GF-D8 (cell line): ENCODE measurements at places on chromosomes 2 and 18.

DNA sequence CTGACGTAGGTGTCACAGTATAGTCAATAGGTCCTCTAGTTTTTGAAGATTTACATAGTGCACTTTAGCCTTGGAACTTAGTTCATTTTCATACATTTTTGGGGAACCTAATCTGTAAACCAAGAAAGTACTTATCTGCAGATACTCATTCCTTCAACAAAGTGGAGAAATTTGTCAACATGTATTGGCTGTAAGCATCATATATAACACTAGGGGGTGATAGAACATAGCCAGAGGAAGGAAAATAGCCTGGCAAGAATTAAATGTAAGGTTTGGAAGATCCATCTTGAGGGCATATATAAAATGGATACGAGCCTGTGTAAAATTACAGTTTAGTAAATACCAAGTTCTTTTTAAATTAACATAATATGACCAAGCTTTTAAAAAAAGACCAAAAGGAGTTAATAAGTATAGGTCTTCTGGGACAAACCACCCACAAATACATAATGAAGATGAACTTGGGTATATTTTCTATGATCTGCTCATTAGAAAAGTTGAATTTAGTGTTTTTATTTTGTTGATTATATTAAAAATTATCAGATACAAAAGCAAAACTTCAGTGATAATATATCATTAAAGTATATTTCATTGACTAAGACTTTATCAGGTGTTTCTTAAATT is 18.2 kb downstream of the RPL37A start:
- no peak for DNase-seq

DNA sequence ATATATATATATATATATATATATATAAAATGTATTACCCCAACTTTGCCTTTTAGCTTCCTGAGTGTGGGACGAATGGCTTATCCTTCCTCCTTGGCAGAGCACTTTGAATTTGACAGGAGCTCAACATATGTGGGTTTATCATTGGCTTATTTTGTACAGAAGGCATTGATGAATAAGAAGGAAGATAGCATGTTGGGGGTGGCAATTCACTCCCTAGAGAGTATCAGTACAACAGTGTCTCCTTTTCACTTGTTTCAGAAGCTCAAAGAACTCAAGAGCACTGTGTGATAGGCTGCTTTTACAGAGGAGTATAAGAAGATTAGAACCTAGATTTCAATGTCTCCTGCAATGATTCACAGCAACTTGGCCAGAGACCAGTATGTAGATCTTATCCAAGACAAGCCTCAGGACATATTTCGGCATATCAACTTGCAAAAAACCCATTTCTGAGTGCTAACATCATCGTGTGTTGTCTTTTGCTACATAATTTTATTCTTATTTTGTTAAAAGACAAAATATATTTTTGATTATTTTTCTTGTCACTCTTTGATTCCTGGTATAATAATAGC is 345.8 kb downstream of the SOCS6 start:
- no peak for DNase-seq

GRCh38 chr18:25298853-25299274 is 53.1 kb downstream of the ZNF521 start:
- no peak for DNase-seq

DNA sequence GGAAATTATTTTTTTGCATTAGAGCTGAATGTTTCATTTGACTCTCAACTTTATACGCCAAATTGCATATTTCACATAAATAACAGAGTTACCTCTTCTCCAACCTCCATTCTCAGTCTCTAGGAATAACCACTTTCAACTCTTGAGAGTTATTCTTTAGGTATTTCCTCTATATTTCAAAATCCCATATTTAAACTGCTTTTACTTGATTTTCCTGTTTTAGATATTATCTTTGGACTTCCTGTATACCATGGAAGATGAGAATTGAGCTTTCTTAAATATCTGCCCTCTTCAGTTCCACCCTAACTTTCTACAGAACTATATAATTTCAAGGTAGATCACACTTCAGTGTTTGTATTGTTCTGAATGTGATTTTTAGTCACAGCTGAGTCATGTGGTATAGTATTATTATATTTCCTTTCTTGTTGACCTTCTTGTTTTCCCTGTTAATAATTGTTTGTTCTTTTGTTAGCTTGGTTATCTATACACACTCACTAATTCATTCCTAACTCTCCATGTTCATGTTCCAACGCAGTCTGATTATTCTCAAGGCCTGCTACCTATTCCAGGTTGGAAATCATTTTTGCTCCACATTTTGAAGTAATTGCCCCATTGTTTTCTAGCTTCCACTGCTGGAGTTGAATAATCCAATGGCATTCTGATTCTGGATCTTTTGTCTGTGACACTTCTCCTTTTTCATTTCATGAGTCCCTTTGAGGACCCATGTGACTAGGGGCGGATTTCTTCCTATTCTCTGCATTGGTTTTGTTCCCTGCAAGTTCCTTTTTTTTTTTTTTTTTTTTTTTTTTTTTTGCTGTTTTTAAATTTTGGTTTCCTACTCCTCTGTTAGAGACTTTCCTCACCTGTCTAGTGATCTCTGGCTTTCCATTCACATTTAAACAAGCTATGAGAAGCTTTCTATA is 156.8 kb upstream of the RBMS1 start:
- DNase-seq, result no peak

DNA sequence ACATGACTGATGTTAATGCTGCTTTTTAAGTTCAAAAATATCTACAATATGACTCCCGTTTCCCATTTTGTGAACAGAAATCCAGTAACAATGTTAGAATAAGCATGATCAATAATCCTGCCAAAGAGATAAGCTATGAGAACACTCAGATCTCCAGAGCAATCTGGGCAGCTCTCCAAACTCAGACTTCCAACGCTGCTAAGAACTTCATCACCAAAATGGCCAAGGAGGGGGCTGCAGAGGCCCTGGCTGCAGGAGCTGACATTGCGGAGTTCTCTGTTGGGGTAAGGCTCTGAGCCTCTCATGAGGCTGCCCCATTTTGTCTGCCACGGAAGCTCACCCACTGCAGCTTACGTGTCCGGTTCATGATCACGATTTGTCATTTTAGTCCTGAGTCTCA is 68.4 kb downstream of the UGGT1 start:
- no peak for DNase-seq

- no peak for DNase-seq
Measured at GRCh38 chr2:2007551-2008501, 263.5 kb upstream of the PXDN start.

GRCh38 chr2:186328838-186329237 is 157.2 kb upstream of the ZC3H15 start:
- DNase-seq, result no peak

DNA sequence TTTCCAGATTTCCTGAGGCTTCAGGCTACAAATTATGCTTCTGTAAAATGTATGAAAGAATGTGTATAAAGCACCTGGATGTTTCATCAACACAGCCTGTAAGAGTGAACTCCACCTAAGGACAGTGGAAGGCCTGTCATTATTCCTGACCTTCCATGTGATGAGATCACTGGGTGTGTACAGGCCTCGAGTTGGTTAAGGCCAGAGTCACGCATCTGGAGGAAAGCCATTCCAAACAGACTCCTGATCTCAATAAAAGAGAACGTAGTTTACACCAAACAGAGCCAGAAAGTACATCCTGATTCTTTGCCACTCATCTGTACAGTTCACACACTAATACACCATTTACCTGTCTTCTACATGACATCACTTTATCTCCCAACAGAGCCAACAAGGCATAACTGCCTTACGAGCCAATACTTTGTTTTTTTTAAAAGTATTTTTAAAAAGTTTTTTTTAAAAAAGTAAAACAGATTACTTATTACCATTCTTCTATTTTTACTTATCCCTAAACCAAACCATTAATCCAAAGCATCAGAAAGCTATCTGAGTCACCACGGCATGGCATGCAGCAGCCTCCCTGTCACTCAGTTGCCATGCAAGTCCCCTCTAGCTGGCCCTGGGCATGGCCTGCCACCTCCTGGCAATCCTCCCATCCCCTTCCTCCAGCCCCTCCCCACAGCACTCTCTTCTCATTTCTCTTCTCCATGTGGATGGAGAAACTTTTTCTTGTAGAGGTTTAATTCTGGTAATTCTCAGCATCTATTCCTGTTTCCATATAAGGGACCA is 78.8 kb upstream of the TFCP2L1 start:
- no peak for DNase-seq
